Mammary epithelial cell (primary cell): ENCODE measurements at places on chromosomes 5 and 9.

- peak; percentile 53 for DNase-seq
Measured at GRCh38 chr9:385818-386398, 171.2 kb downstream of the DOCK8 start.

DNA sequence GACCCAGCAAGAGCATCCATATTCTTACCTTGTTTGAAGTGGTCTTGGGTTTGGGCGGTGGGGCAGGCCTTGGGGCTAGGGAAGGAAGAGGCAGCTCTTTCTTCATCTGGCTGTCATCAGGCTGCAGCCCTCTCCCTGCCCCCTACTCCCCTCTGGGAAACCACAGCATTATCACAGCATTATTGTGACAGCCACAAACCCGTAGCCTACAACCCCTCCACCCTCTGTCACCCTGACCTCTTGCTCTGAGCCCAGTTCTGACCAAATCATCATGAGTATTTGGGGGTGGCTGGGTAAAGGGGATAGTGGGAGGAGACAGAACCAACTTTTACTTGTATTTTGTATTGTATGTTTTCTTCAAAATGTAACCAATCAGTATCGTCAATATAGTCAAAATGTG lies 94.3 kb upstream of the ARRDC3 start:
- no peak for DNase-seq

DNA sequence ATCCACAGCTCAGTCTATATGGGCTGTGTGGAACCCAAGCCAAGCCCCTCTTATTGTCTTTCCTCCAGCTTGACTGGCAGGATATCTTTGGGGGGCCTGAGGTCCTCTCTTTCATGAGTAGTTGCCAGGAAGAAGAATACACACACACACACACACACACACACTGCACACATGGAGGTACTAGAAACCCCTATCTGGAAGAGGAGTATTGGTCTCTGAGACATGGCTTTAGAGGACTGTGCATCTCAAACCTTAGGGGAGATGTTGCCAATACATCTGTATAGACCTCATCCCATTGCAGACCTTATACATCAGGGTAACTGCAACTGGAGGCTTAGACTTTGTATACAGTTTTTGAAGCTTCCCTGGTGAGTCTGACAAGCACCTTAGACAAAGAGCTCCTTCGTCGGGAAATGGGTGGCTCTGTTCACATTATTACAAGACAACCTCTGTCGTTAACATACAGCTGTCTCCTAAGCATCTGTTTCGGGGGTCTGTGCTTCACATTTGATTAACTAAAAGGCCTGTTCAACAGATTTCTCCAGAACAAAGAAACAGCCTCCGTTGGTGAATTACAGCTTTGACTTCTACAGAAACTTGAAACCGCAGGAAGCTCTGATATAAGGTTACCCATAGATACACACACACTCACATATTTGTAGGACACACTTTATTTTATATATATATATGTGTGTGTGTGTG lies 5.5 kb upstream of the ENTREP1 start:
- no peak for DNase-seq

GRCh38 chr9:6543204-6543603 lies 102.3 kb downstream of the GLDC start:
- DNase-seq = no peak

GRCh38 chr9:80492221-80492620 lies 920.5 kb downstream of the TLE4 start:
- DNase-seq = no peak

GRCh38 chr5:122846051-122846550 lies 688 bp downstream of the SNX24 start:
- peak; percentile 76 for DNase-seq

GRCh38 chr9:127248241-127248640 lies 16.3 kb upstream of the GARNL3 start:
- DNase-seq = no peak

DNA sequence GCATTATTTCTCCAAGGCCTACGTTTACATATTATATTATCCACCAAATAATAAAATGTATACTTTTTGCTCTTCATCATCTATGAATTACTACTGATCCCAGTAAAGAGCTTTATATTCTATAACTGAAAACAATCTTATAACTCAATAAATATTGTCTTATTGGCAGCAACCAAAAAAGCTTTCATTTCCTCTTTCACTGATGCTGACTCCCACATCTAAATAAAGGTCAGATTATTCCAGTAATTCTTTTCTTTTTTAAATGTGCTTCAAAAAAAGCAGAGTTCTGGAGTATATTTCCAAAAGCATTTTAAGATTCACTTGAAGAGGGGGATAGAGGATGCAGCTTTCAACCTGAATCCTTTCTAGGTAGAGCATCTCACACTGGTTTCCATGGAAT lies 75.3 kb upstream of the NR4A3 start:
- DNase-seq = no peak

- no peak for DNase-seq
Measured at GRCh38 chr5:88092358-88092757, 176.3 kb downstream of the TMEM161B start.

DNA sequence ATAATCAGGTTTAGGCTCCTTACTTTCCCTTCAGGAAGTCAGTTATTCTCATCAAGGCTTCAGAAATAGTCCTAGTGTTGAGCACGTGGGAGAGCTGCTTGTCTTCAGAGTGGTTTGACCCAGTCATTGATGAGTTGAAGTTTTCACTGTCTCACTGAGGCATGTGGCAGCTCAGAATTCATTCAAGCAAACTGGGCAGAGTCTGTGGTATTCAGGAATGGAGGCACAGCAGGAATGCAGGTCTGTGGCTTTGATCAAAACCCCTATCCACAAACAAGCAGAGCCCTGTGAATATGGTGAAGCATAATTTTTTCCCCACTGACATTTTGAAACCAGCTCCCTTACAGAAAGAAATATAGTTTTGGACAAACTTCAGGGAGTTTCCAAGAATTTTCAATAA lies 207.3 kb downstream of the CD180 start:
- peak; percentile 95 for DNase-seq

DNA sequence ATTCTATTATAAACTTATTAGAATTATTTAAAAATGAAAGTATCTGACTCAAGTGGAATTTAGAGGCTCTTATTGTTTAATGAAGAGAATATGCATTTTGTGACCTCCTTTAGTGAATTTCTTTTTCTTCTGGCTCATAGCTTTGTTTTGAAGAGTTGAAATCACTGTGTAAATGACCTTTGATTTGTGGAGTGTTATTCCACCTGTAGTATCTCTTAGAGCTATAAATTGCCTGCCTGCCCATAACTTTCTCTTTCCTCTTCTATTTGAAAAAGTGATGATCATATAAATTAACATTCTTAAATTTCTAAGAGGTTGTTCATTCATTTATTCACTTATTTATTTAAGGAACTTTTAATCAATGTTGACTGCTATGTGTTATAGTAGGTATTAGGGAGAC lies 16.1 kb downstream of the CSNK1G3 start:
- no peak for DNase-seq

GRCh38 chr5:79055017-79055416 lies 14.5 kb downstream of the DMGDH start:
- DNase-seq = no peak

GRCh38 chr9:34001298-34001697 lies 47.4 kb downstream of the UBAP2 start:
- DNase-seq = no peak

DNA sequence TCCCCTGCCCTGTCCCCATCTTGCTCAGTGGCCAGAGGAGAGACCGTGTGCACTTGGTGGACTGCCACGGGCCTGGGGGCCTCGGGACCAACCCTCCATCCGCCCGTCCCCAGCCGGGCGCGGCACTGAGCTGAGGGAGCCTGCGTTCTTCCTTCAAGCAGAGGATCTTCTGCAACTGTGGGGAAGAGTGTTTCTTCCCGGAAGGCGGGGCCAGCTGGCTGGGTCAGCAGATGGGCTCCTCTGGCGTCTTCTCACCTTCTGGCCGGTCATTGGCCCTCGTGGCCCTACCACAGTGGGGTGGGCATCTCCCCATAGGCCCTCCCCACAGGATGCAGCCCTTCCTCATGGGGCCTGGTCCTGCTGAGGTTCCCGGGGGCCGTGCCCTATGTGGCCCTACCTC lies 17.4 kb downstream of the RXRA start:
- DNase-seq = no peak

GRCh38 chr5:14684757-14685156 lies 20.2 kb downstream of the OTULIN start:
- DNase-seq = no peak

- peak; percentile 29 for DNase-seq
Measured at GRCh38 chr9:114662081-114662989, 4.7 kb upstream of the TEX53 start.

- DNase-seq = no peak
Measured at GRCh38 chr9:83649515-83649914, 26.6 kb downstream of the IDNK start.

- no peak for DNase-seq
Measured at GRCh38 chr9:135908754-135909204, 1.4 kb upstream of the CAMSAP1 start.

DNA sequence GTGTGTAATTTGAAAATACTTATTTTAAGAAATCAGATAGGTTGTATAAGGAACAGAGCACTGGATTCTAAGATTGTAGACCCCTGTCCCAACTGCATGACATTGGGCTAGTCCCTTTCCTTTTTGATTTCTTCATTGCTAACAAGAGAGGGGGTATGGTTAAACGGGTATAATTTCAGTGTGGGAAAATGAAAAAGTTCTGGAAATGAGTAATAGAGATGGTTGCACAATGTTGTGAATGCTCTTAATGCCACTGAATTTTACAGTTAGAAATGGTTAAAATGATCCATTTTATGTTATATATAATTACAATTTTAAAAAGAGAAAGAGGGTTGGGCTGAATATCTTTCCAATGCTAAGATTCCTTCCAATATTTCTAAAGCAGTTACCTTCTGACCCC lies 103.3 kb upstream of the LHFPL2 start:
- DNase-seq = no peak

DNA sequence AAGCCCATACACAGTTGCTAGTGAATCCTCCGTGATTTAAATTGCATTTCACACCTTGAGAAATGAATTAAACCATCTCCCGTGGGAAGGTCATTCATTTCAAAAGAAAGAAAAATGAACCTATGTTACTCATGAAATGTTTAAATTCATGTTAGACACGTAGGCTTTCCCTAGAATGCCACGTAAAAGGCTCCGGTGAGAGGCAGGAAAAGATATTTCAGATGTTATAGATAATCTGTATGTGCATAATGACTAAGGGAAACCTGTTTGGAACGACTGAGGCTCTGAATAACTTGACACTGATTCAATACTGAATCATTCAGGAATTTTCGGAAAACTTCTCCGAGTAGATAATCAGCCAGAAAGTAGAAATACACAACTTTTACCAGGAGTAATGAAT lies 134.3 kb upstream of the ICE1 start:
- peak; percentile 15 for DNase-seq

DNA sequence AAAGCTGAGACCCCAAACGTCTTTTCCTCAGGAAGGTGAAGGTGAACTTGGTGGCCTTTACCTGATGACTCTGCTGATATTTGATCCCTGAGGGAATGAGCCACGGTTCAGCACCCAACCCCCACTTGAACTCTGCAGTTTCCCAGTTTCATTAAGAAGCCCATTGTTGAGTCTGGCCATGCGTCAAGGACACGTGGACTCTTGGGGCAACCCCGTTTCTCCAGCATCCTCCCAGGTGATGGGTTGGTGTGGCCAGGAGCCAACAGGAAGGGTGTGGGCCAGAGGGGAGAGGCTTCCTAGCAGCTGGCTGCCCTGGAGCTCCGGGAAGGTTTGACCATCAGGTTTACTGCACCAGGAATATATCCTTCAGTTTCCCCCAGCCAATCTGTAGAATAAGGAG lies 59.5 kb upstream of the GNE start:
- peak; percentile 99 for DNase-seq

DNA sequence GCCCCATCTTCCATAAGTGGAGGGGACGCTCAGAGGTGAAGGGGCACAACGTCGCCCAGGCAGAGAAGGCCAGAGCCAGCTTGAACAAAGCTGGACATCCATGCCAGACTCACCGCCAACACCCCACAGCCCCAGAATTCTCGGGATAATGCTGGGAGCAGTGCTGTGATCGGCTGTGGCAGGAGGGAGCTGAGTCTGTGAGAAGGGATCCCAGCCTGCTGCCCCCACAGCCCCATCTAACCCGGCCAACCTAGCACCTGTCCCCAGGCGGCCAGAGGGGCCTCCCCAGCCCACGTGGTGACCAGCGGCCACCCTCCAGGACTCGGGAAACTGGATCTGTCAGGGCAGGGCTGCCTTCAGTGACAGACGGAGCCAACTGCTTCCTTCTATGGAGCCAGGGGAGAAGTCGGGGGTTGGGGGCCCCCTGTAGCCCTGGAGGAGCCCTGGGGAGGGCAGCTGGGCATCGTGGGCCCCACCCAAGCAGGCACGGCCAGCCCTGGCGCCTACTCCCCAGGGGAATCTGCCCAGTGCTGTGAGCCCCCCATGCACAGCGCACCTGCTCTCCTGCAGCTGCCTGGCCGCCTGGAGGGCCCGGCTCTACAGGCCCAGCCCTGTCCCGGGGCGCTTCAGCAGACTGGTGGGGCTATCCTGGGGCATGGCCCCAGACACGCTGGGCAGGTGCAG lies 6.0 kb downstream of the BRD3 start:
- DNase-seq = no peak

DNA sequence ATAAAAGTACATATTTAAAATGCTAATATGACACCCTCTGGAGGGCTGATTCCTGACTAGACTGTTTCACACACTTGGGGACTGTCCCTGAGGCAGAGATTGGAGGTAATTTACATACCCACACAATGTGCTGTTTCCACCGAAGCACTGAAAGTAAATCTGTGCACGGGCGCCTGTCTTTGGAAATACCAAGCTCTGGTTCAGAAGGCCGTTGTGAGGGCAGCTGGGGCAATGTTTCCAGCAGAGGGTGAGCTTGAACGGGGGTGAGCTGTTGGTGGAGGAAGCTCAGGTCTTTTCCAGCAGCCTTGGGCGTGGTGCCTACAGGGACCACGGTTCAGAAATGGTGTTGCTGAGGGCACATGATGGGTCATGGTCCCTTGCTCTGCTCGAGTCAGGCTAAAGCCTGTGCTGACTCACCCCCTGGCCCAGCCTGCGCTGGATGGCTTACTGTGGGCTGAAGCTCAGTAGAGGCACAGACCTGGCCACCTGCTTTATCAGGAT lies 25.8 kb upstream of the HMCN2 start:
- no peak for DNase-seq

DNA sequence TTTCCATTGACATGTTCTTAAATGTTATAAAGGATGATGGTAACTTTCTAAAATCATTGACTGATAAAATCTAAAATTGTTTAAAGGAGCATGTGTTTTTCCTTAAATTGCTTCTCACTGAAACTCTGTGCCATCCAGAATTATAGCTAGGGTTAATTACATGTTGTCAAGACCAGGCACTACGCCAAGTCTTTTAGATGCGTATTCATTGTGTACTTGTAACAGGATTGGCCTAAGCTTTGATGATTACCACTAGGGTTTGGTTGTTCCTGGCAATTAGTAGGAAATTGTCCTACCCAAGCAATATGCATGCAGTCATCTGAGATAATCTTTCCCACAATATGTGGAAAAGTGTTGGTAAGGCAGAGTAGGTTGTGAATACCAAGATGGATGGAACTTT lies 43.8 kb downstream of the PRKACG start:
- no peak for DNase-seq
